Effector memory CD8-positive, alpha-beta T cell (primary cell): ENCODE measurements at places on chromosomes 5 and 9.
A peak's percentile ranks its signal among the peaks of the same experiment; 100 is the strongest.

- no peak overlapping the region for H3K27ac ChIP-seq
- H3K36me3 ChIP-seq, result no peaks in the 10 kb centered on the region
- no peak for DNase-seq
Measured at GRCh38 chr5:74543162-74543995, 97.1 kb downstream of the ENC1 start.

DNA sequence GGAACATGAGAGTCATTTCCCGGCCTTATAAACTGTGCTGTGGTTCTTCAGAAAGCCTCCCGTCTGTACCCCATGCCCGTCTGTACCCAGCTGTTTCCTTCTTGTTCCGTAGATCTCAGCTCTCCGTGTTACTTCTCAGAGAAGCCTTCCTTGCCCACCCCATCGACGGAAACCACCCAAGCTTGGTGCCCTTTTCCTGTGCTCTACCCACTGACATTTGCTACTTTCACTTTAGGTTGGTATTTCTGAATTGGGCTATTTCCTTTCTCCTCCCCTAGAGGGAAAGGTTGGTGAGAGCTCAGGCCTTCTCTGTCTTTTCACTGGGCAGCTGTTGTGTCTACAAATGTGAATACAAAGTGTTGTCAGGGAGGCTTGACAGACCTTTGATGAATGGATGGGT, 764.5 kb upstream of the ADAMTS16 start:
- no peaks in the 10 kb centered on the region for H3K27me3 ChIP-seq
- no peak for DNase-seq
- H3K4me3 ChIP-seq, result no peak overlapping the region

GRCh38 chr5:142866563-142867275, 96.5 kb downstream of the ARHGAP26 start:
- no peak overlapping the region for H3K27ac ChIP-seq
- no peak overlapping the region for H3K4me3 ChIP-seq
- H3K27me3 ChIP-seq, result no peaks in the 10 kb centered on the region
- DNase-seq, result peak; percentile 41
- no peaks in the 10 kb centered on the region for H3K36me3 ChIP-seq

DNA sequence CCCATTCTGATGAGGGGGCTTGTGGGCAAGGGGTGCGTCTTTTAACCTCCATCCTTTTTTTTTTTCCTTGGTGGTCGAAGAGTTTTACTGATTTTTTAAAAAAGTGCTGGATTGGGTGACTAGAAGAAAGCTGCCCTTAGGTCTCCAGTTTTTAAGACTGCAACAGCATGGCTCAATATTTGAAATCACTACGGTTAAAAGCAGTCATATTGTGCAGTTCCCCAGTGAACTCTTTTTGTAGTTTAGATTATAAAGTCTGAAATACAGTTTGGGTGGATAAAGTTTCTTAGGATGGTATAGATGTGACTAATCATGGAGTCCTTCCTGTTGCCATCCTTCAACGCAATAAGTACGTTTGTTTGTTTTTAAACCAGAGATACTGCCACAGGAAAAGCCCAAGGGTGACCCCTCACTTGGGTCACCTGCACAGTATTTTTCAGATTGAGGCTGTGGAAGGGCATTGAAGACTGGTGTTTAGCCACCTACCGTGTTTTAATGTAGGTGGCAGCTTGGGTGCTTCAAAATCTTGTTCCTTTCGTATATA, 520 bp upstream of the DHFR start:
- H3K4me3 ChIP-seq, result peak overlapping the region; percentile 85
- no peak for DNase-seq

GRCh38 chr9:121222524-121223171, 21.0 kb upstream of the RAB14 start:
- H3K36me3 ChIP-seq, result no peaks in the 10 kb centered on the region
- H3K4me1 ChIP-seq, result no peaks in the 10 kb centered on the region
- H3K27me3 ChIP-seq, result no peaks in the 10 kb centered on the region
- H3K4me3 ChIP-seq, result no peak overlapping the region
- DNase-seq, result no peak
- no peak overlapping the region for H3K27ac ChIP-seq
